ENCODE measurements at places on chromosomes 3 and 15.

GRCh38 chr3:32685543-32686185 lies 676 bp downstream of the CNOT10 start:
- DNase-seq = peak; percentile 13

GRCh38 chr15:22827125-22827524 lies 11.3 kb upstream of the NIPA2 start:
- no peak for DNase-seq

GRCh38 chr3:177279118-177279815 lies 82.0 kb upstream of the TBL1XR1 start:
- no peak for DNase-seq

DNA sequence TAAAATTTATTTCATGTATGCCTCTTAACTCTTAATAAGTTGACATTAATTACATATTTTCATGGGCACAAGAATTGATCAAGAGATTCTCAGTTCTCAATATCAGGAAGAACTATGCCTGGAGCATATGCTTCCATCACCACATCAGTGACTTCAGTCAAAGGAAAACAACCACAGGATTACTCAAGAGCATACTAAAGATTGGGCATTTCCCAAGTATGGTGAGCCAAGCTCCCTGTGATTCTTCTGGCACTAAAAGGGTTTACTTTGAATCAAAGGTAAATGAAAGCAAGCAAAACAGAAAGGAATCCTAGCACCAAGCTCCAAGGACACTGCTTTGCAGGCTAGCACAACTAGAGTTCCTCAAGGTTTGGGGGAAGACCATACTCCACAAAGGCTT lies 44.6 kb downstream of the FMN1 start:
- DNase-seq = peak; percentile 30

- DNase-seq = peak; percentile 11
These were observed 26.6 kb downstream of the SLC24A5 start for GRCh38 chr15:48147358-48147757.

- DNase-seq = no peak
These were observed 50.9 kb downstream of the C3orf85 start for GRCh38 chr3:109187390-109187789.

GRCh38 chr3:123789160-123789559 lies 95.0 kb downstream of the MYLK start:
- no peak for DNase-seq

- no peak for DNase-seq
These were observed 65.1 kb upstream of the LEKR1 start for GRCh38 chr3:156761007-156761406.

GRCh38 chr15:67096546-67097294 lies 31.3 kb downstream of the SMAD3 start:
- DNase-seq = peak; percentile 72

DNA sequence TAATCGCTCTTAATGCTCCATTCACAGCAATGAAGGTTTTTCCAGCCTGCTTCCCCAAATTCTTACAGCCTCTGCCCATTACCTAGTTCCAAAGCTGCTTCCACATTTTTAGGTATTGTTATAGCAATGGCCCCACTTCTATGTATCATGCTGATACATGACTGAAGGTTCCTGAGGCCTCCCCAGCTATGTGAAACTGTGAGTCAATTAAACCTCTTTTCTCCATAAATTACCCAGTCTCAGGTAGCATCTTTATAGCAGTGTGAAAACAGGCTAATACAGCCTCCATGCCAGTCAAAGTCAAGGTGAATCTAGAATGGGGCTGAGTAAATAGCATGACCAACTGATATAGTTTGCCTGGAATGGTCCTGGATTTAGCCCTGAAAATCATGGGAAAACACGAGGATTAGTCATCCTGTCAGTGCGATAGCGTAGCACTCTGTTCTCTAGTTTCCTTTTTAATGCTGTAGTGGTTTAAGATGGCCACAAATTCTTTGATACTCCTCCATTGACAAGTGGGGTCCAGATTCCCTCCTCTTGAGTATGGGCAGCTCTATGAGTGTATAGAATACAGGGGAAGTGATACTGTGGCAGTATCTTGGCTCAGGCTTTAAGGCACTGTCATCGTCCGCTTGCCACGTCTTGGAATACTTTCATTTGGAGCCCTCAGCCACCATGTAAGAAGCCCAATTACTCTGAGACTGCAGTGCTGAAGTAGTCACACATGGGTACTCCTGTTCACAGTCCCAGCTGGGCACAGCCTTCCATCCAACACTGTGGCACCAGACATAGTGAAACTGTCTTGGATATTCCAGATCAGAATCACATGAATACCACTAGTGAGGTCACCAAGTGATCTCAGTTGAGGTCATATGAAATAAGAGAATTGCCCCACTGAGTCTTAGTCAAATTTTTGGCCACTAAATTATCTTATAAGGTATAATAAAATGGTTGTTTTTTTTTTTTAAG lies 94.0 kb upstream of the PLCL2 start:
- no peak for DNase-seq

DNA sequence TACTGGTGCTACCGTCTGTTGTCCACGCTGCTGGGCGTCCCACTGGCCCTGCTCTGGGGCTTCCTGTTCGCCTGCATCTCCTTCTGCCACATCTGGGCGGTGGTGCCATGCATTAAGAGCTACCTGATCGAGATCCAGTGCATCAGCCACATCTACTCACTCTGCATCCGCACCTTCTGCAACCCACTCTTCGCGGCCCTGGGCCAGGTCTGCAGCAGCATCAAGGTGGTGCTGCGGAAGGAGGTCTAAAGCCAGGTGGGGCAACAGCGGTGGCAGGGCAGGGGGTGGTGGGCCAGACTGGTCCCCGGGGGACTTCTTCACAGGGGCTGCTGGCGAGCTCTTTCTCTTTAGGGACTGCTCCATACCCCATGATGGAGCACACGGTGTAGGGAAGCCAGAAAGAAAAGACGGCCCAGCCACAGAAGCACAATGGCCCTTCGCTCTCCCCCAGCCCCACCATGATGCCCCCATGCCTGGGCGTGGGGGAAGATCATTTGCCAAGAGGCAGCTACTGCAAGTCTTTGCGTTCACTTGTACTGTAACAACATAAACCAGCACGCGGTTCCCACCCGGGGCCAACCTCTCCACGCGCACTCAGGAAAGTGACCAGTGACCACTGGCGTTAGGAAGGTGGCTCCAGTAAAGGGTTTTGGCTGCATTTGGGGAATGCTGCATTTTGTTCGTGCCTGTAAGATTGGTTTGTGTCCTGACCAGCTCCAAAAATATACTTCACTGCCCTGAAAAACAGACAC lies 12.2 kb downstream of the CAV3 start:
- no peak for DNase-seq

DNA sequence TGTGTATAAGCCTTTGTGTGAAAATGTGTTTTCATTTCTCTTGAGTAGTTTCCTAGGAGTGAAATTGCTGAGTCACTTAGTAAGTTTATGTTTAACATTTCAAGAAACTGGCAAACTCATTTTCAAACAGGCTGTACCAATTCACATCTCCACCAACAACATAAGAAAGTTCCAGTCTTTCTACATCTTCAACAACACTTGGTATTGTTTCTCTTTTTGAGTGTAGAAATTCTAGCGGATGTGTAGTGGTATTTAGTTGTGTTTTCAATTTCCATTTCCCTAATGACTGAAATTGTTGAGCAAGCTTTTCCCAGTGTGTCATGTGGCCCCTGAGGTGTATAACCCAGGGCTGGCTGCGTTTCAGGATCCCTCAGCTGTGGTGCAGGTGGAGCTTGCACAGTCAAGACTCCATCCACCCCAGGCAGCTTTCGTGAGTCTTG lies 258.5 kb downstream of the PDCD6IP start:
- DNase-seq = peak; percentile 49

DNA sequence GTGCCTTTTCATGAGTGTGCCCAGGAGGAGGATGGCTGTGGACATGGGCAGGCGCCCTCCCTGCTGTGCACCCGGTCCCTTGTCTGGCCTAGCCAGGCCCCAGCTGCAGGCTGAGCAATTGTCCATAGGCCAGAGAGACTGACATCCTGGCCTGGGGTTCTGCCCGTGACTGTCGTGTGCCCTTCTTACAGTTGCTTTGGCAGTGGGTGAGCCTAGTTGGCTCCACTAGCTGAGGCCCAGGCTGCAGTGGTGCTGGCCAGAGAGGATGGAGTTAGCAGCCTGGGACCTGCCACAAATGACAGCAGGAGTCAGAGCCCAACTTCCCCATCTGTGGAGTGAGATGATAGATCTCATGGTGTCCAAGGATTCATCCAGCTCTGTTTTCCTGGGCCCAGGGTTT lies 9.0 kb upstream of the CHRNB4 start:
- no peak for DNase-seq

- DNase-seq = no peak
These were observed 8.6 kb downstream of the GPX1 start for GRCh38 chr3:49349348-49350114.

DNA sequence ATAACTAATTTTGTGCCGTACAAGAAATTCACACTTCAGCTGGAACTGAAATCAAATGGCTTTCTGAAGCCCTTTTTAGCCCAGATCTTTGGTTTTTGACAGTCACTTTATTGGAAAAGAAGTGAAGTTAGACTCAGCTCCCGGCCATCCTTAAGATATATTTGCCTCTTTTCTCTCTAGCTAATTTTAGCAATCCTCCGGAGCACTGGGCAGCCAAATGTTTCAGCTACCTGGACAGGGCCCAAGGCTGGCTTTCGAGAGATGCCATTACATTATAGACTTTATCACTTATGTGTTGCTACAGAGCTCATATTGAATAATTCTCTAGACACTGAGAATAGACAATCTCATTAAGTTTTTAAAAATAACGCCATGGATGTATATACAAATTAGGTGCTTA lies 28.5 kb upstream of the RPL39L start:
- no peak for DNase-seq

DNA sequence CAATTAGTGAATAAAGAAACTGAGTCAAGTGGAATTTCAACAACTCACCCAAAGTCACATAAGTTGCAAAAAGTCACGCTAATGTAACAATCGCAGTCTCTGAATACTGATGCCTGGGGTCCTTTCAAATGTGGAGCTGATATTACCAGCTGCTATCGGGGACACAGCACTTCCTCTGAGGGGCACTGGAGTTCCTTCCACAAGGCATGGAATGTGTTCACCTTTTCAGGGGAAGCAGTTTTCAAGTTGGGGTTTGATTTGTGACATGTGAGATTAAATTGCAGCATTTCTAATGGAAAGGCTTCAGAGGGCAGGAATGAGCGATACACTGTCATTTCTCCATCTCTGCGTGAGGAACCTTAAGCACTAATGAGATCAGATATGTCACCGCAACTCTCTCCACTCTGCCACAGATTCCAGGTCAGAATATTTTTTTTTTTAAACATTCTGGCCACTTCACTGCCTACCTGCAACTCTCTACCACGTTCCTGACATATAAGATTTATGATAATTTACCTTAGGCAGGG lies 807.2 kb upstream of the CFAP20DC start:
- no peak for DNase-seq

DNA sequence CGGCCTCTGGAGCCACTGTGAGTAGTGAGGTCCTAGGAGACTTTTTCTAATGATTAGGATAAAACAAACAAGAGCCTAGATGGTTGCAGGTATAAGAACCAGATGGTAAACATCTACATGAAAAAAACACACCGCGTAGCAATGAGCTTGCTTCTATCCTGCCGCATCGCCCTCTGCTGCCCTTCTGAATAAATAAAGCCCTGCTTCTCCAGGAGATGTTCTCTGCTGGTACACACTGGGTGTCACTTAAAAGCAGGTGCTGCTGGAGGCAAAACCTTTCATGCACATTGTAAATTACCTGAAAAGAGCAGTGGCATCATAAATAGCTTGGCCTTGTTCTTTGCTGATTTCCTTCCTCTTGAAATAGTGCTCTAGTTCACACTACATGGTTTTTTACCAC lies 164.4 kb upstream of the TOPAZ1 start:
- no peak for DNase-seq

DNA sequence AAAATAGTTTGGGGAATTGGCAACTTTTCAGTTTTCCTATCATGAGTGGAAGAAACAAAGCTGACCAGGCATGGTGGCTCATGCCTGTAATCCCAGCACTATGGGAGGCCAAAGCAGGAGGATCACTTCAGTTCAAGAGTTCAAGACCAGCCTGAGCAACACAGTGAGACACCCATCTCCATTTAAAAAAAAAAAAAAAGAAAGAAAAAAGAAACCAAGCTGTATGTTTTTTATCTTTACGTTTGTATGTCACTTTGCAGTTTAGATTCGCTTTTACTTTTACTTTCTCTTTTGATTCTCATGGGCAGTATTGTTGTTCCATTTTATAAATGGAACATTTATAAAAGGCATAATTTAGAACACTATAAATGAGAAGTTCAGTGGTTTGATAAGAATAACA lies 31.2 kb upstream of the TNIK start:
- peak; percentile 3 for DNase-seq

DNA sequence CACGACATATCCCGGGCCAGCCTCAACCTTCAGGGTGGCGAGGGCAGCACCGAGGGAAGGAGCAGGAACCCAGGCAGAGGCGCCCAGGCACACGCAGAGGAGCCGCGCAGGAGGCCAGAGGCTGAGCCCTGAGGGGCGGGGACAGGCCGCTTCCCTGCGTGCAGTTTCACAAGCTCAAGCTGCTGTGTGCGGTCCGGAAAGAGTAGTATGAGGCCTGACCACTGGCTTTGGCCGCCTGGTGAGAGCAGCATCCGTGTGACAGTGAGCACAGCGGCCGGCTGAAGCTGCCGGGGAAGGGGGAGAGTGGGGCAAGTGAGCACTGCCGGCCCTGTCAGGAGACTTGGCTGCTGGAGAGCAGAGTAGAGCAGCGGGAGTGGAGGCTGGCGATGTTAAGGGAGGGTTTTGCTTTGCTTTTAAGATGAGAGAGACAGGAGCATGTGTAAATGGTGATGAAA lies 8.7 kb downstream of the ZDHHC19 start:
- DNase-seq = peak; percentile 32

GRCh38 chr3:122612696-122613095 lies 35.2 kb downstream of the PARP15 start:
- no peak for DNase-seq

DNA sequence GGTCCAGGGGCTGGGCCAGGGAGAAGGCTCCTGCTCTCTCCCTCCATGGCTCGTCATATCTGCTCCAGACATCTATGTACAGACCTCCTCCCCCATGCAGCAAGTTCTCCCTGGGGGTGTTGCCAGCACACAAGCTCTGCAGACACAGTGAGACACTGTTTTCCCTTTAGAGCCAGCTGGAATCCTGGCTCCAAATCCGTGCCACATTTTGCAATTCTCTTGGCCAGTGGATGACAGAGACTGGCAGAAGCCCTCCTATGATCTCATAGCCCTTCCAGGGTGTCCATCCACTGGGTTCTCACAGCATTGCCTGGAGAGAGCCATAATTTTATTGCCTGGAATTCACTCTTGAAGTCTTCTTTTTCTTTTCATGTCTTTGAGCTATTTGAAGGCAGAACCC lies 203.9 kb downstream of the TLE3 start:
- peak; percentile 60 for DNase-seq

GRCh38 chr3:127786353-127787070 lies 35.8 kb downstream of the MGLL start:
- DNase-seq = peak; percentile 62

Data from IMR-90 (cell line).